ENCODE measurements at places on chromosomes 5 and 9.

DNA sequence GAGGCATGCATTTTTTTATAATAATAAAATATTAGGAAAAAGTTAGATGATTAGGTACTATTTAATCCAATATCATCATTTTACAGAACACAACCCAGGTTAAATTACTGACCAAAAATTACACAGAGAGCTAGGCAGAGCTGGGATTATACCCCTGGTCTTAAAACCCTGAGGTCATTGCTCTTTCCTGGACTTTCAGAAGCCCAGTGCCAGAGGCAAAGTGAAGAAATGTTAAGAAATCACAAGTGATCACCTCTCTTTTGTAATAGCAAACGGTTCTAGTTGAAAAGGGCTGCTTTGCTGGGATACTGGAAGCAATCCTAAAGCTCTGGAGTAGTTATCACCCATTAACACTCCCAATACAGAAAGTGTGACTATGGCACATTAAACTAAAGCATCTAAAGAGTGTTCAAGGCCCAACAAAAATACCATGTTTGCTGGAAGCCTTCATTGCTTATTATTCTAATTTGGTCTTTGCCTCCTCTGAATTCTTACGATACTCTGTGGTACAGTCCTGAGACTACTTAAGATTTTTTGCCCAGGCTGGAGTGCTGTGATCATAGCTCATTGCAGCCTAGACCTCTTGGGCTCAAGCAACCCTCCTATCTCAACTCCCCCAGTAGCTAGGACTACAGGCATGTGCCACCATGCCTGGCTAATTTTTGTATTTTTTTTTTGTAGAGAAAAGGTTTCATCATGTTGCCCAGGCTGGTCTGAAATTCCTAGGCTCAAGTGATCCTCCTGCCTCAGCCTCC lies 575.9 kb downstream of the RAB3C start:
- no peak for DNase-seq

- no peak for DNase-seq
These were observed 141.8 kb downstream of the MUSK start for GRCh38 chr9:110810262-110810976.

- no peak for DNase-seq
These were observed 46.8 kb upstream of the ATG10 start for GRCh38 chr5:81925009-81925408.

DNA sequence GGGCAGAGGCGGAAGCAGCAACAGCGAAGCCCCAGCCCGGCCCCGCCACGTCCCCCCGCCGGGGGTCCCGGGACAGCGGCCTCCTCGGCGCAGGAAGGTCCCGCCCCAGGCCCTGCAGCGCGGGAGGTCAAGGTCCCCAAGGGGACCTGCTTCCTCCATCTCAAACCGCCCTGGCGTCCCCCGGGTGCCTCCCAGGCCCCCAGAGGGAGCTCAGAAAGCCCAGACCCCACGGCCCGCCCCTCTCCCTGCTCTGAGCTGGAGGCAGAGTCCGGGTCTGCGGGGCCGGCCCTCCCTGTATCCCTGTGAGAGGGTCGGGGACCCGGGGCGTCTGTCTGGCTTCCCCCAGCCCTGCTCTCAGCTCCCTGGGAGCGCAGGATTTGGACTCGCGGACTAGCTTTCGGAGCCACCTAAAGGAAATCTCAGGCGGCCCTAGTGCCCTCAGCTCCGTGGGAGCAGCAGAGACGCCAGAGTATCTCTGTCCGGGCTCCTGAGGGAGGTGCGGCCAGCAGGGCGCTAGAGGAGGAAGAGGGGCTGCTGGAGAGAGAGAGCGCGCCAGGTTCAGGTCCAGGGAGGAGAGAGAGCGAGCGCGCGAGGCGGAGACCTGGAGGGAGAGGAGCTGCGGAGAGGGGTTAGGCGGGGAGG lies 30.7 kb downstream of the EXOC3 start:
- peak; percentile 27 for DNase-seq

- DNase-seq = no peak
These were observed 366 bp downstream of the EPB41L4A start for GRCh38 chr5:112418659-112419163.

GRCh38 chr5:178280631-178281030 lies 48.0 kb upstream of the PHYKPL start:
- DNase-seq = no peak

DNA sequence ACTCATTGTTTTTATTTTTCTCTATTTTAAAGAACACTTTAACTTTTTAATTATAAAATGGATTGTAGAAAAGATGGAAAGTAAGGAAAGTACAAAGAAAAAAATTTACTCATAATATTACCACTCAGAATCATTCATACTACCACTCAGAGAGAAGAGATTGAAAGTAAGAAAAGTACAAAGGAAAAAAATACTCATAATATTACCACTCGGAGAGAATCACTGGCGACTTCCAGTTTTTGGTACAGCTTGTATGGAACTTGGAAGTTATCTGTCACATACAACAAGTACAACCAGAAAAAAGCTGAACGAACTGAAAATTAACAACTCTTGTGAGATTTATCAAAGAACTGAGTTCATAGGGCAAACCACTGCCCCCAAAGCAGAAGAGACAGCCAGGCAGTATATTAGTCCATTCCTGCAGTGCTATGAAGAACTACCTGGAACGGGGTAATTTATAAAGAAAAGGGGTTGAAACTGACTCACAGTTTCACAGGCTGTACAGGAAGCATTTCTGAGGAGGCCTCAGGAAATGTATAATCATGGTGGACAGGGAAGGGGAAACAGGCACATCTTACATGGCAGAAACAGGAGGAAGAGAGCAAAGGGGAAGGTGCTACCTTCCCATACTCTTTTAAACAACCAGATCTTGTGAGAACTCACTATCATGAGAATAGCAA lies 183.9 kb downstream of the SMARCA2 start:
- DNase-seq = no peak

Data from NCI-H2081 (cell line).